ENCODE measurements at places on chromosomes 6 and 20. TPM values are rescaled to one million over a fixed set of nuclear protein-coding genes. Genes with fewer than 3 reads are reported as not detected.

The RSPO3 gene
- not detected for total RNA-seq

The DAAM2 gene
- total RNA-seq: 3.5 TPM

The EEF1A2 gene
- total RNA-seq: 0.76 TPM

The OOEP gene
- not detected for total RNA-seq

The CEP85L gene
- 15.7 TPM for total RNA-seq

DNA sequence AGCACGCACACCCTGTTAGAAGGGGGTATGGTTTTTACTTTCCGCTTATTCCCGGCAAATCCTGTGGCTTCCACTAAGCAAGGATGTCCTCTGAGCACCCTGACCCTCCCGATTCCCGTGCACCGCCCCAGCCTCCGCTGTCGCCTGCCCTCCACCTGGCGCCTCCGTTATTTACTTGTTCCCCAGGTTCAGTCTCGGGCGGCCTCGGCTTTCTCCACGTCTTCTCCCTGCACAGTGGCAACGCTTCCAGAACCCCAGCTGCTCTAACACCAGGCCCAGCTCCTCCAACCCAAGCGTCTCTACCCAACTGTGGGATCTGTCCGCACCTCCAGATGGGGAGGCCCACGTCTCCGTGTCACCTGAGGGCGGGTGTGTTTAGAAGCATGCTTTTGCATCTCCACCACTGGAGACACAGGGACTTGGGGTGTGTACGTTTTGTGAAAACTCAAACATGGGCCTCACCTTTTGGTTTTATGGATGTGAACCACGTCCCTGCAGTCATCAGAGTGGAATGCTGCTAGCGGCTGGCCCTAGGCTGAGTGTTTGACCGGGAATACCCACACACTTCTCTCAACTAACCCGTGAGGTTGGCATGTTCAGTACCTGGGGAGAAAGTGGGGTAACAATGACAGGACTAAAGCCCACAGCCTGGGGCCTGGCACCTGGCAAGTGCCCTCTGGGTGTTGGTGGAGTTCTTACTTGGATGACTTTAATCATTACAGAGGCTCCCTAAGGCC is 79.9 kb downstream of the THBS2 start:
- peaks cover 61% of the 10 kb centered on the region for H3K36me3 ChIP-seq
- DNase-seq: no peak
- H3K4me1 ChIP-seq: peaks cover 84% of the 10 kb centered on the region
- no peak overlapping the region for H3K4me3 ChIP-seq
